Dorsolateral prefrontal cortex (tissue), 122 donors: ENCODE measurements at places on chromosomes 13 and 19. TPM values are rescaled to one million over a fixed set of nuclear protein-coding genes. Genes with fewer than 3 reads are reported as not detected.

GRCh38 chr13:33164331-33164730 is 121.2 kb downstream of the STARD13 start:
- no peak for DNase-seq

GRCh38 chr13:92187378-92187989 is 789.1 kb downstream of the GPC5 start:
- DNase-seq = no peak

DNA sequence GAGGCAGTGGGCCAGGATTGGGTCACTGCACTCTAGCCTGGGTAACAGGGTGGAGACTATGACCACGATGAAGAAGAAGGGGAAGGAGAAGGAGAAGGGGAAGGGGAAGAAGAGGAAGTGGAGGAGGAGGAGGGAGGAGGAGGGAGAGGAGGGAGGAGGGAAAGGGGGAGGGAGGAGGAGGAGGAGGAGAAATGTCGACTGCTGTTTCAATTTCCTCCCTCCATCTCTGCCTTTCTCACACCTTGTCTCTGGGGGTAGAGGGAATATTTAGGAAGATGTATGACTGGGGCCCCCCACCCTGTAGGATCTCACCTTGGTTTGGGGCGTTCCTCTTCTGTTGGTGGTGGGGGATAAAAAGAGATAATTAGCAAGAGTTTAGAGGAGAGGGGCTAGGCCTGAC is 3.8 kb downstream of the TNNT1 start:
- no peak for DNase-seq

GRCh38 chr19:17035842-17036424 is 9.3 kb upstream of the CPAMD8 start:
- no peak for DNase-seq

DNA sequence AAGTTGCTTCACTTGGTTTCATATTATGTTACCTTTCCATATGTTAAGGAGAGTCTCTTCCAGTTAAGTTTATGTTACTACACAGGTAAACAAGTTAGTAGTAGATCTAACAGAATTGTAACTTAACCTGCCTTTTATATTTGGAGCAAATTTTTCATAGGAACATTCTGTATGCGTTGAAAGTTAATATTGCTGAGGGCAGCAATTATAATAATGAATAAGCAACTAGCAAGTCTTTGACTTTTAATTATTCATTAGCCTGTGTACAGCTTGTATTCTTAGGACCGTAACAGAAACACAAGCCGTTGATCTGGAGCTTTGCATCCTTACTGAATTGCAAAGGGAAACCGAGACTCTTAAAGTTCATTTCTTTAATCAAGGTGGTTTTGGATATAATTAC is 11.6 kb downstream of the SUGT1 start:
- DNase-seq = no peak

- DNase-seq = peak; percentile 44
Observed at GRCh38 chr13:95677564-95678266, 776 bp downstream of the DNAJC3 start.

Gene GPR12
- total RNA-seq = 15.2 TPM

Gene ZNF835
- total RNA-seq = 11.4 TPM

Gene ADPRHL1
- 18.2 TPM for total RNA-seq

Gene C19orf18
- 1.2 TPM for total RNA-seq

Gene CABP5
- total RNA-seq = not detected

Gene FFAR2
- 0.52 TPM for total RNA-seq

Gene SRRM5
- total RNA-seq = 1.5 TPM
